ENCODE measurements at places on chromosomes 1 and 21.

DNA sequence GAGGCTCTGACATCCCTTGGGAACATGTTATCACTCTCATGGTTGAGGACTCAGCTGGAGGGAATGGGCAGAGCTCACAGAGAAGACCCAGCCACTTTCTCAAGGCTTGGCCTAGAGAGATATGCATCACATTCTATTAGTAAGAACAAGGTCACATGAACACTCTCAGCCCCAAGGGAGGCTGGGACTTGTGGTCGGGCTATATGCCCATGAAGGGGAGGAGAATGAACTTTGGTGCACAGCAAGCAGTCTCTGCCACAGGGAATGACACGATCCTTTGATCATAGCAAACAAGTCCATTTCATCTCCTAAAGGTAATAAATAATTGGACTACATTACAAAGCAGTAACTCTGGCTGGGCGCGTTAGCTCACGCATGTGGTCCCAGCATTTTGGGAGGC, 105.7 kb downstream of the SYF2 start:
- no peak for DNase-seq

DNA sequence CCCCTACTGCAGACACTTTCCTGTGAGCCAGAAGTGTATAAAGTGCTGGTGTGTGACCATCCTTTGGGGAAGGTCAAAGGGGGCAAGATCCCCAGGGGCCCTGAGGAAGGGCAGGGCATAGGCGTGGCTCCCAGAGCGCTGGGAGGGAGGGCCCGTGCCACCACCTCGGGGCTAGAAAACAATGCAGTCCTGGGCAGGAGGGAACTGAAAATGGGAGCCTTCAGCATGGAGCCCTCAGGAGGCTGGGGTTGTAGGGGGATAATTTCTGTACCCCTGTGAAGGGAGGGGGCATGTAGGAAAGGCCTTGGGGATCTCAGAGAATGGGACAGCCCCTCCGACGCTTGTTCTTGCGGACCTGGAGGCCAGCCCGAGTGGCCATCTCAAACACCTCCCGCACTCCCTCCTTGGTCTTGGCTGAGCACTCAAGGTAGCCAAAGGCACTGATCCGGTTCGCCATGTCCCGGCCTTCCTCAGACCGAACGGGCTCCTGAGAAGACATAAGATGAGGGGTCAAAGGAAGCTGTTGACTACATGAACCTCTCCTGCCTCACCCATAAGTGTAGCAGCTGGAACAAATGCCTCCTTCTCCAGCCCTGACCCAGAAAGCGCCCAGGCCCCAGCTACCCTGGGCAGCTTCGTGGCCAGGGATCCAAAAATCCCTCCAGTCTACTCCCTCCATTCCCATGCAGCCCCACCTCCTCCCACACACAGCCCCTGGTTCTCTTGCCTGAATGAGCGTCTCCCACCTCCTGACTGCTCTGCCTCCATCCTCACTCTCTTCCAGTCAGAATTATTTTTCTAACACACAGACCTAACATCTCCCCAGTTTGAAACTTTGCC, 5.5 kb downstream of the RHOC start:
- no peak for DNase-seq

- no peak for DNase-seq
Observed at GRCh38 chr1:8409106-8409505, 91.2 kb downstream of the SLC45A1 start.

- DNase-seq, result no peak
Observed at GRCh38 chr1:177558372-177558771, 387.6 kb downstream of the BRINP2 start.

GRCh38 chr1:112540226-112540794, 31.5 kb downstream of the WNT2B start:
- no peak for DNase-seq

DNA sequence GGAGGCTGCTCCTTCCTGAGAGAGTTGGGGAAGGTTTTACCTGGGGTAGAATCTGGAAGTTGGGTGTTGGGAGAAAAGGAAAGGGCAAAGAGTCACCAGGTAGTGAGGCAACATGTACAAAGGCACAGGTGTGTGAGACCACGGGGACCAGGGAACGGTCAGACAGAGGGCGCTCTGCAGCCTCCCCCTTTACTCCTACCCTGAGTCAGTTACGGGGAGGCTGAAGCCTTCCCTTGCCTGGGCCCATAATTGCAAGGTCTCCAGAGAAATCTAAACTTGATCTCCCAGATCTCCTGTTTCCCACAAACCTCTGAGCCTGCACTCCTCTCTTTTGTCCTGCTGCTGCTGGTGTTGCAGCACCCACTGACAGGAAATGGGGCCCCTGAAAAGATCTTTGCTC, 22.0 kb downstream of the CCN1 start:
- no peak for DNase-seq

- DNase-seq, result peak; percentile 54
Observed at GRCh38 chr1:23657659-23658275, 33.8 kb upstream of the RPL11 start.
